ENCODE measurements at places on chromosomes 7 and 10.

DNA sequence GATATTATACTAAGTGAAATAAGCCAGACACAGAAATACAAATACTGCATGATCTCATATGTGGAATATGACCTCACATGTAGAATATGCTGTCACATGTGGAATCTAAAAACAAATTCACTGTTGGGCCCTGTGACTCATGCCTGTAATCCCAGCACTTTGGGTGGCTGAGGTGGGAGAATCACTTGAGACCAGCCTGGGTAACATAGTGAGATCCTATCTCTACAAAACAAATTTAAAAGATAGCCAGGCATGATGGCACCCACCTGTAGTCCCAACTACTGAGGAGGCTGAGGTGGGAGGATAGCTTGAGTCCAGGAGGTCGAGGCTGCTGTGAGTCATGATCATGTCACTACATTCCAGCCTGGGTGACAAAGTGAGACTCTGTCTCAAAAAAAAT lies 160.3 kb downstream of the PTEN start:
- no peak for DNase-seq

DNA sequence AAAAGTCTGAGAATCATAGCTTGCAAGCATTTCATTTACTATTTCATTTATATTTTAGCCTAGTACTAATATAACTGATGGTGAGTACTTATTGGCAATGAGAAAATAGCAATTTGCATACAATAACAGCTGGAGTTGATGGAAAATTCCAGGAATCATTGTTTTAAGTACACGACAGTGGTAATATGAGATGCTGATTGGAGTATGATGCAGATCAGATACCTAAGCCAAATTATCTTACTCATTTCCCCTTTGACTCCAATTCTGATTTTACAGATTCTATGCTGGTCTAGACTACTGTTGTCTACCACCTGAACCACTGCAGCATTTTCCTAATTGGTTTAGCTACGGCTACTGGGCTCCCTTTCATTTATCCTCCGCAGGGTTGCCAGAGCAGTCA lies 36.7 kb downstream of the GNG11 start:
- no peak for DNase-seq

DNA sequence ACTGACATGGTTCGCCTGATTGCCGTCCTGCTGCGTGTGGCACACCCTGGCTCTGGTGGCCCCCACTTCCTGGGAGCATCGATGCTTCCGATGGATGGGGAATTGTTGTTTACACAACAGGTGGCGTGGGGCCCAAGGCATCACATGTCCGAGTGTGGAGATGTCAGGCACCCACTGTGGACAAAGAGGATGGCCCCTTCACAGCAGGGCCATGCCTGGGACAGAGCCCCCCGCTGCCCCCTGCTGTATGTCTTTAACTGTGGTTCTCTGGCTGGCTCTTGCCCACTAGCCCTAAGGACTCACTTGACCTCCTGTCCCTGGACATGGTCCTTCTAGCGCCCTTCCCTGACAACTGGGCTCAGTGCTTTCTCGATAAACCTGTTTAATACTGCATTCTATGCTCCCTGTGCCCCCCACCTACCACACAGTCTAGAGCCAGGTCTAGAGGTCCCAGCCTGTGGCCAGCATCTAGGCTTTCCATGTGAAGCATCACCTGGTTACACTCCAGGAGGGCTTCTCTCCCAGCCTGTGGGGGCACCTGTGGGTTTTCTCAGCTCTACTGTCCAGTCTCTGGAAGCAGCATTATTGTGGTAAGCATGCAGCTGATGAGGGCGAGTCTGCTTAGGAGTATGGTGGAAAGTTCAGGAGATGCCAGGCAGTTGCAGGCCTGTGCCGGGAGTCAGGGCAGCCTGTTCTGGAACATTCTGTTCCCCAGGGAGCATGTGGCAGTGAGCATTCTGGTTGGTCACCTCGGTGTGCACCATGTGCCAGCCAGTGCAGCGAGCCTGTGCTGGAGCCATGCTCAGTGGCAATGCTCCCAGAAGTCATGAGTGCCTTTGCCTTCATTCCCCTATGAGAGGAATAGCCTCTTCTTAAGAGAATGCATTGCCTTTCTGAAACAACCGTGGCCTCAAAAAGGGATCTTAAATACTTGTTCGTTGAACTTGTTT lies 10.4 kb downstream of the ADCY1 start:
- DNase-seq, result no peak

- DNase-seq, result no peak
These were observed 97.0 kb downstream of the SUGCT start for GRCh38 chr7:40231796-40232195.

DNA sequence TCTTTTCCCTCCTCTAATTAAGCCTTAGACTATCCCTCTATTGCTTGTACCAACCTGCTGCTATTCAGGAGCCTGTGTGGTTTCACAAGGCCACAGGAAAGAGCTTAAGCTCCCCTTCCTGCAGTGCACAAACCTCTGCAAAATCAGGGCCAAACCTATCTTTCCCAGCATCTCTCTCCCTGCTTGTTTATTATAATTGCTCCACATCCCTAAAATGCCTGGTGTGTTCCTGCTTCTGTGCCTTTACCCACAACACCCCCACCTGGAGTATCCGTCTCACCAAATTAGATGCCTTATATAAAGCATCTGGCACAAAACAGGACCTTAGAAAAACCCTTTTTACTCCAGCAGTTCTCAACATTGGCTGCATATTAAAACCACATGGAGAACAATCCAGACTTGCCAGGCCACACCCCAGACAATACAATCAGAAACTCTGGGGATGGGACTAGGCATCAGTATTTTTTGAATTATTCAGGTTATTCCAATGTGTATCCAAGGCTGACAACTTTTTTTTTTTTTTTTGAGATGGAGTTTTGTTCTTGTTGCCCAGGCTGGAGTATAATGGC lies 16.7 kb downstream of the SEC31B start:
- no peak for DNase-seq

- DNase-seq, result no peak
These were observed 91.2 kb downstream of the GTF2IRD1 start for GRCh38 chr7:74544706-74545469.

DNA sequence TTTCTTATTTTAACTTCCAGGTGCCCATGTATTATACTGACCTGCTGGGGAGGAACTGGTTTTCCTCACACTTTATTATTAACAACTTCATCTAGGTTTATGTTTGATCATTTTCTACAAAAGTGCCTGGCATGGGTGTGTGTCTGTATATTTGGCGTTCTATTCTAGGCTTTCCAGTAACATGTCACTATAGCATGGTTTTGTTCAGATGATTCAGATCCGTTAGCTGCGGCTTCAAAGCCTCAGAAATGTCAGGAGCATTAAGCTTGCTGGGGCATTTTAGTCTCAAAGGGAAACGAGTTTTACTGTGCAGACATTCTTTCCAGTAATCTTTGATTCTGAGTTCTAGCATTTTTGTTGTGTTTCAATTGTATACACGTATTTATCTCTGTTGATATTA lies 2.3 kb downstream of the INPP5A start:
- DNase-seq, result no peak

- DNase-seq, result no peak
These were observed 101.8 kb upstream of the RET start for GRCh38 chr10:42975005-42975493.

DNA sequence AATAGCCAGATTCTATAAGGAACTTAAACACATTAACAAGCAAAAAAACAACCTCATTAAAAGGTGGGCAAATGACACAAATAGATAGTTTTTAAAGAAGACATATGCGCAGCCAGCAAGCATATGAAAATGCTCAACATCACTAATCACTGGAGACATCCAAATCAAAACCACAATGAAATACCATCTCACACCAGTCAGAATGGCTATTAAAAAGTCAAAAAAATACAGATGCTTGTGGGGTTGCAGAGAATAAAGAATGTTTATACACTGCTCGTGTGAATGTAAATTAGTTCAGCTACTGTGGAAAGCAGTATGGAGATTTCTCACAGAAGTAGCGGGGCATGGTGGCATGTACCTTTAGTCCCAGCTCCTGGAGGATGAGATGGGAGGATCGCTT lies 164.0 kb downstream of the CHRM2 start:
- DNase-seq, result no peak

GRCh38 chr10:71694567-71694968 lies 25.0 kb downstream of the C10orf105 start:
- DNase-seq, result no peak

DNA sequence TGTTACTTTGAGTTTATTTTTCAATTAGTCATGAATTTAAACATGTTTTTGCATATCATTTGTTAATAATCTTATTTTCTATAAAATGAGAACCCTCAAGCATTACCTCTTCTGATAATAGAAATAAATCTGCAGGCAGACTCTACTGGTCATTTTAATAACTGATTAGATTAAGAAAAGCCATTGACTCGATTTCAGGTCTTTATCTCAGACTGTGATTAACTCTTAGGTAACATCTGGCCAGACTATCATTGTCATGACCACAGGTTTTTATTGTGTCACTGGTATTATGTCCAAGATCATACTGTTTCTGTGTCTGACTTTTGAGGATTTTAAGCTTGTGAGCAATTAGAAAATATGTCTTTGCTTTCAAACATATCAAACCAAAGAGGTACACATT lies 83.6 kb upstream of the SLC13A1 start:
- no peak for DNase-seq

DNA sequence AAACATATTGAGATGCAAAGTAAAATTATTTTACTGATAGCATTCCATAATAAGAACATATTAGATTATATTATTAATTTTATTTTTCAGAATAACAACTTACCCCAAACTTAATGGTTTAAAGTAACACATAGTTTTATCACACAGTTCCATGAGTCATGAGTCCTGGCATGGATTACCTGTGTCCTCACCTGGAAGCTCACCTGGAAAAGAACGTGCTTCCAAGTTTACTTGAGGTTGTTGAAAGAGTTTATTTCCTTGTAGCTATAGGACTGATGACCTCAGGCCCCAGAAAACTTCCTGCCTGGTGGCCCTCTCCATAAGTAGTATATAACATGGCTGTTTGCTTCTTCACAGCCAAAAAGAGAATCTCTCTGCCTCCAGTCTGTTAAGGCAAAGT lies 254.6 kb downstream of the TFEC start:
- DNase-seq, result no peak

GRCh38 chr10:57657164-57657765 lies 610.4 kb downstream of the IPMK start:
- no peak for DNase-seq

GRCh38 chr7:157441023-157441399 lies 104.2 kb downstream of the DNAJB6 start:
- no peak for DNase-seq

DNA sequence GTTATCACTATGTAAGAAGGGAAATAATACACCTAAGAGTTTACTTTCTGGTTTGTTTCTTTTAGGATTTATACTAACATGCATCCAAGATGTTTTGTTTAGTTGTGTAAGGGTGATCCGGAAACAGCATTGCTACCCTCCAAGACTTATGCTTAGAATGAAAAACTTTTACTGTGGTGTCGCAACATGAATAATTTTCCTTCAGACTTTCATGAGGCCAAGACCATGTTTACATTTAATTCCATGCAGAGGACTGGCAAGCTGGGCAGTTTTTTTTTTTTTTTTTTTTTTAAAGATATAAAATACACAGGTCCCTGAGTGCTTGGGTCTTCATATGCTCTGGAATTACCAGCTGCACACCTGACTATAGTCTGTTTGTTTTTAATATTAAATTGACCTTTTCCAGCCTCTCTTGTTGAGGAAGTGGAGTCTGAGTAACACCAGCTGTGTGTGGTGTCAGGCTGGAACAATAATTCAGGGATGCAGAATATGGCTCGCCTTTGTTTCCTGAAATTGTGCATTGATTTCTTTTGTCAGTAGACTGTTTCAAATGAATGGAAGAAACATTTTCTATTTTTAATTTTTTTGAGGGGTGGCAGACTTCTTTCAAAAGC lies 81.7 kb downstream of the ST7 start:
- DNase-seq, result no peak

DNA sequence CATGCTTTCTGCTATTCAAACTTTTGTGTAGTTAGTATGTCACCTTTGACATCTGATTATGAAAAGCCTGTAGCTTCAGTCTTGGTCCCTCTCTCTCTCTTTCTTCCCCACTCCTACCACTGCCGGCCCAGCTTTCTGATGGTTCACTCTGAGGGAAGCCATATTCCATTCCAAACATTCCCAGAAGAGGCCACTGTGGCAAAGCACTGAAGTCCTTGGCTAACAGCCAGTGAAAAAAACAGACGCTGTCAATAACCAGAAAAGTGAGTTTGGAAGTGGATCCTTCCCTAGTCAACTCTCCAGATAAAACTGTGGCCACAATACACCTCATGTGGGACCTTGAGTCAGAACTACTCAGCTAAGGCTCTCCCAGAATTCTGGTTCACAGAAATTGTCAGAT lies 950.7 kb upstream of the PHF14 start:
- no peak for DNase-seq

- no peak for DNase-seq
These were observed 91.5 kb downstream of the CTTNBP2 start for GRCh38 chr7:117781707-117782106.

GRCh38 chr10:73093922-73094850 lies 2.5 kb downstream of the P4HA1 start:
- DNase-seq, result no peak

Measured in stimulated activated CD8-positive, alpha-beta memory T cell treated with anti-CD3 and anti-CD28 coated beads, Interleukin-15, amount 100 ng/mL, for 1 hour (primary cell).